ENCODE measurements at places on chromosomes 12 and 14.
A peak's percentile ranks its signal among the peaks of the same experiment; 100 is the strongest.

GRCh38 chr12:104648756-104649155, 192.0 kb downstream of the CHST11 start:
- DNase-seq: no peak

GRCh38 chr12:53677016-53677799, 1.3 kb upstream of the ATP5MC2 start:
- no peak for DNase-seq

DNA sequence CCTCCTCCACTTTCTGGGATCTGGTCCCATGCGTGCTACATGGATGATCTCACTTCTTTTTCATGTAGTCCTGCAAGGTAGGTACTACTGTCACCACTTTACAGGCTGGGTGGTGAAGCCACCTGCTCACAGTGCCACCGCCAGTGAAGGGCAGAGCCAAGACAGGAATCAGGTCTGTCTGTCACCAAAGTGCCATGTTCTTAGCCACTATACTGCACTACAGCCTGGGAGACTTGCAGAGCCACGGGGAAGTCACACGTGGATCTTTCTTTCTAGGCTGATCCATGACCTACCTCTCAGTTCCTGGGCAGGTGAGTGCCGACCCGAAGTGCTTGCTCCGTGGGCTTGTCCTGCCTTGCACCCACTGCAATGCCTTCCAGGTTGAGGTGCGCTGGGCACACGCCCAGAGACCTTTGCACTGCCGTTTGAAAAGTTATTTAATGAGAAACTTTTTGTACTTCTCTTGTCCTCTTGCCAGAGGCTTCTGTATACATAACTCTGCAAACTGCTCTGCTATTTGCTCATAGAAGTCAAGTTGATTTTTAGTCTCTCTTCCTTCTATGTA, 19.7 kb upstream of the CLMN start:
- no peak for DNase-seq

DNA sequence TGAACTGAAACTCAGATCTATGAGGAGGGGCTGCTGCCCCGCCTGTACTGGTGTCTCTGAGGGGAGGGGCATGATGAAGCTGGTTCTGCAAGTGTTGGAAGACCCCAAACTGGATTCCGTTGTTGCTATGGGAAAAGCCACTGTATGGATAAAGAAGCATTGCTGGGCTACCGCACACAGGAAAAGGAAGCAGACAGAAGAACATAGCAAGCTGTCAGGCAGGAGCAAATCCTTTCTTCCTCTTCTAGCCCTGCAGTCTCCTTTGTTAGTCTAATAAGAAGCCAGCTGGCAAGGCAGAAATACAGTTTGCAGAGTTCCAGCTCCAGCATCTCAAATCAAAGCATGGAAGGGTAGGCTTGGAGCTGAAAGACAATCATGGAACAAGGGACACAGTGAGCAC, 26.3 kb upstream of the NR1H4 start:
- no peak for DNase-seq

DNA sequence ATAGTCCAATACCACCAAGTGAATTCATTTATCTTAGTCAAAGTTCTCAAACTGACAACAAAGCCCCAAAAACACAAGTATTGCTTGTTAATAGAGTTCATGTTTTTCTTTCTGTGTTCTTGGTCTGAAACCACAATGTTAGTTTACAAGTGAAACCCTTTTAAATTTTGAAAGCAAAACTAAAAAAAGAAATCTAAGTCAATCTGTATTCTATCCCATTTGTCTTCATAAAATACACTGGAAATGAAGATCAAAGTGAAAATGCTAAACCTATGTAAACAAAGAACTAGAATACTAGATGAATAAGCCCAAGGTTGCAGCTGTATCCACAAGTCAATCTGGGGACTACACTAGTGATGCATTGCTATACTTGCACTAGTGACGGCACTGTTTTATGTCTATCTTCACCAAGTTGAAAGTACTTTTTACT, 10.4 kb downstream of the MAP4K5 start:
- DNase-seq: no peak

DNA sequence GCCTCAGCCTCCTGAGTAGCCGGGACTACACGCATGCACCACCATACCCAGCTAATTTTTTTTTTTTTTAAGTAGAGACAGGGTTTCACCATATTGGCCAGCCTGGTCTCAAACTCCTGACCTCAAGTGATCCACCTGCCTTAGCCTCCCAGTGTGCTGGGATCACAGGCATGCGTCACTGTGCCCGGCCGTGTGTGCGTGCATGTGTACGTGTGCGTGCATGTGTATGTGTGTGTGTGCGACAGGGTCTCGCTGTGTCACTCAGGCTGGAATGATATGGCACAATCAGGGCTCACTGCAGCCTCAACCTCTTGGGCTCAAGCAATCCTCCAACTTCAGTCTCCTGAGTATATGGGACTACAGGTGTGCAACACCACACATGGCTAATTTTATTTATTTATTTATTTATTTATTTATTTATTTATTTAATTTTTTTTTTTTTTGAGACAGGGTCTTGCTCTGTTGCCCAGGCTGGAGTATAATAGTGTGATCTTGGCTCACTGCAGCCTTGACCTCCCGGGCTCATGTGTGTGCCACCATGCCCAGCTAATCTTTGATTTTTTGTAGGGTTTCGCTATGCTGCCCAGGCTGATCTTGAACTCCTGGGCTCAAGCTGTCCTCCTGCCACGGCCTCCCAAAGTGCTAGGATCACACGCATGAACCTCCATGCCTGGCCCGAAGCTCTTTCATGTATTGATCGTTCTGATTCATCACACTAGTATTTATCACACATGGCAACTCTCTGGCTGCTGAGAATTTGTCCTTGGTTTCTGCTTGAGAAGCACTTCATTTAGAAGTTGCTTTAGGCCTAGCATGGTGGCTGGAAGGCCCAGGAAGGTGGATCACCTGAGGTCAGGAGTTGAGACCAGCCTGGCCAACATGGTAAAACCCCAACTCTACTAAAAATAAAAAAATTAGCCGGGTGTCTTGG, 35.9 kb upstream of the CLIP1 start:
- no peak for DNase-seq

DNA sequence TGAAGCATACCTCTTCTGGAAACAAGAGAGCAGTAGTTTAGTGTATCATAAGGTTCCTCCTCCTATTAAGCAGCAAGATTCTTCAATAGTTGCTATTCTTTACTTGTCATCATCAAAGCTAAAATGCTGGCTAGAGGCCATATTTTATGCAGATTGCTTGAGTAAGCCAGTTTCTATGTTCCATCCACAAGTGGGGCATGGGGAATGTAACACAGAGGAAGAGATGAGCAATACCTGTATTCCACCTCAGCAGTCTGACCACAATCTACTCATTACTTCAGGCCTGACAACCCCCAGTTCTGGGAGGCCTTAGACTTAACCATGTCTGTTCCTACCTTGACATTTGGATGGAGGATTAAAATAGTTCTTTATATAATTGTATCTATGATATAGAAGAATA, 423.6 kb downstream of the BTG1 start:
- no peak for DNase-seq

DNA sequence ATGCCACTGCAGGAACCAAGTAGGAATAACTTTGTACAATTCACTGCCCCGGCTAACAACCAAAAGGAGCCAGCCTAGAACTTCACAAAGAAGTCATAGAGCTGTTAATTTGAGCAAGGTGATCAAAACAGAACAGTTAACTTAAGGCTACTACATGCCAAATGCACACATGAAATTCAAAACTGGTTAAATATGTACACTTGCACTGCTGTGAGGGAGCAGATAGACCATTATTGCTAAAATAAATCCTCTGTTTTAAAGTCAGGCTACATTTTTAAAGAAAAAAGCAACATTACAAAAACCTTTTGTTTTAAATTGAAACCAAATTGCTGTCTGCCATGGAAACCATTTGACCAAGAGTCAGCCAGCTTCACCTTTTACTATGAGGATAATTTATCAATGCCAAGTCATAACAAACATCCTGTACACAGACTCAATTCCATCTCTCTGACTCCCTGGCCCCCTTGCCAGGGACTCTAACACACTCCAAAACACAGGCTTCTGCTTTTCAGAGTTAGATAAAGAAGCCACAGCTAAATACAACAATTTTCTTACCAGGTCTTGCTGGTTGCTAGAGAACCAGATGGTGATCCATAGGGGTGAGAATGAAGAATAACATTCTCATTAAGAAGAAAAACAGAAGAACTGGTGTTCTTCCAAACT, 84.0 kb downstream of the LRP6 start:
- peak; percentile 81 for DNase-seq

GRCh38 chr14:68088451-68088854, 268.9 kb downstream of the RAD51B start:
- DNase-seq: no peak

DNA sequence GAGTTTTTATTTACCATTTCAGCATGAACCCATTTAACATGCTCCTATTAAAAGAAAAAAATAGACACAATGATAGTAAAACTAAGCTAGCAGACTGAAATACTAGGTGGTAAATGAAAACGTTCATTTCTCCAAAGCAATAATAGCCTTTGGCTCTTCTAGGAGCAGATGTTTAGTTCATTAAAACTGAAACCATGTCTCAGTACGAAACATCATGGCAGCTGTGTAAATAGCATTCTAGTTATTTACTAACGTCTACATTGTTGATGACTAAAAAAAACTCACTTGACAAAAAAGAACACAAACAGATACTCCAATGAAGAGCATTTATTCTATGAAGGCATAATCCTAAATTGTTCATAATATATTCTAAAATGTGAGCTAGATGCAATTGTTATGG, 17.9 kb downstream of the RECQL start:
- DNase-seq: peak; percentile 57

All from NCI-H2081 treated with DMSO at 0.1 percent for 48 hours (cell line).